GM03348 (cell line): ENCODE measurements at places on chromosomes 11 and 22.

DNA sequence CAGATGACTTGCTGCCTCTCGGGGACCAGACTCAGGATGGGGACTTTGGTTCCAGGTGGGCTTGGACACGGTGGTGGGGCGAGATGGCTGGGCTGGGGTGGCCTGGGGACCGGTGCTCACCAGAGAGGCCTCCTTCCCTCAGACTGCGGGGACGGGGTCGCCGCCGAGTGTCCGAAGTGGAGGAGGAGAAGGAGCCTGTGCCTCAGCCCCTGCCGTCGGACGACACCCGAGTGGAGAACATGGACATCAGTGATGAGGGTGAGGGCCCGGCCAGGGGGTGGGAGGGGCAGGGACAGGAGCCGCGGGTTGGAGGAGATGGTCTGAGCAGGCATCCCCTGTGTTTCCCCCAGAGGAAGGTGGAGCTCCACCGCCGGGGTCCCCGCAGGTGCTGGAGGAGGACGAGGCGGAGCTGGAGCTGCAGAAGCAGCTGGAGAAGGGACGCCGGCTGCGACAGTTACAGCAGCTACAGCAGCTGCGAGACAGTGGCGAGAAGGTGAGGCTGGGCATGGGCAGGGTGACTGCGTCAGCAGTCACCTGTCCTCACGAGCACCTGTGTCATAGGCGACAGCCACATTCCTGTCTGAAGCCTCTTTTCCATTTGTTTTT, 5.9 kb downstream of the SART1 start:
- no peak for DNase-seq

GRCh38 chr11:6012035-6012668, 5.4 kb upstream of the OR56A4 start:
- no peak for DNase-seq

GRCh38 chr22:25564320-25564978, at the start of gene GRK3:
TSS of gene GRK3 (plus strand) at chr22:25564675. CDS start at chr22:25565041, 366 bp downstream.
- DNase-seq, result peak; percentile 33

- no peak for DNase-seq
These were observed 49.1 kb downstream of the BBOX1 start for GRCh38 chr11:27089746-27090145.

- no peak for DNase-seq
These were observed 669.1 kb downstream of the NTM start for GRCh38 chr11:132039521-132039920.

GRCh38 chr11:79487412-79487811, 46.6 kb upstream of the TENM4 start:
- no peak for DNase-seq

DNA sequence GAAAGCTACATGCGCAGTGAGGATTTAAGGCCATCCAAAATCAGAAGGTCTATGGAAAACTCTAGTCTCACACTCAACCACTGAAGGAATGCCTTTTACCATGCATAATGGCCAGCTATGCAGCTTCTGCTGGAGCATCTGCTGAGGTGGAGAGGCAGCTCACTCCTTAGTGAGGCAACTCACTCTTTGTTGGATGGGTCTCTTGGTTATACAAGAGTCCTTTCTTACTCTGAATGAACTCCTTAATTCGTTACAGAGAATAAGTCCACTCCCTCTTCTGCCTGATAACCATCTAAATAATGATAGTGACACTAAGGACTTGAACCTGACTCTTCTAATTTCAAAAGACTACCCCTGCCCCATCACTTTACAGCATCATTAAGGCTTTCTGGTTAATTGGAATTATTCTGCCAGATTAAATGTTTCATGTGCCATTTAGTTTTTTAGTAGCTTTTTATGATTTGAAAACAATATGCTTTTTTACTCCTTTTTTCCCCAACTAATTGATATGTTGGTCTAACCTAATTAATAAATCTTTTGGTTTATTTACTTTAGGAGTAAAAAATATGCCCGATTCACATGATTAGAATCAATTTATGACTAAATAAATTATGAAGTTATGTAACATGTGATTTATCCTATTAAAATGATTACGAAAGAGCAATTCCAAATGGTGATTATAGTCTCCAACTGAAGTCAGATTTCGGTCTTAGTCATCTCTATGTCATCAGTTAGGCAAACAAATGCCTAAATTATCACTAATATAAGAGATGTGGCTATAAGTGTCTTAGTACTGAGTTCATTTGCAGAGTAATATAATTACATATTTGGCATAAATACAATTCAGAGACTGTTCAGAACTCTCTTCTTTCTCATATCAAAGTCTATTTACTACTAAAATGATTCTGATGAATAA, 286.7 kb upstream of the CCDC90B start:
- DNase-seq, result peak; percentile 16

DNA sequence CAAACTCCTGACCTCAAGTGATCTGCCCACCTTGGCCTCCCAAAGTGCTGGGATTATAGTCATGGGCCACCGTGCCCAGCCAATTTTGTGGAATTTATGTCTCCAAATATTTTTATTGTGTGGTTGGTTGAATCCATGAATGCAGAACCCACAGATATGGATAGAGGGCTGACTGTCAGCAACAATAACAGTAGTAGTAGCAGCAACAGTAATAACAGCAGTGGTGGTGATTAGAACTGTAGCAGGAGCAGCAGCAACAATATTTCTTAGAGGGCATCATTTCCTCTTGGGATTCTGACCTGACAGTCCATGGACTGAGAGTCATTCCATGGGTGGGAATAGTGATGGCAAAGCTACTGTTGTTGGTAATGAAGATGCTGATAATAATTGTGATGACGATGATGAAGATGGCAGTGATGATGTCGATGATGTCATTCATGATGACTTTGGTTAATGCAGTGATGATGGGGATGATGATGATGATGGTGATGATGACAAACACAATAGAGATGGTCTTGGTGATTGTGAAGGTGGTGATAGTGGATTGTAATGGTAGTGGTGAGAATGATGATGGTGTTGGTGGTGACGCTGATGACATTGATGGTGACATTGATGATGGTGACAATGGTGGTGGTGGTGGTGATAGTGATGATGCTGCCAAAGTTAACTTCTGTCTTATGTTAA, 13.9 kb upstream of the CD82 start:
- DNase-seq, result no peak

- DNase-seq, result no peak
These were observed 18.6 kb downstream of the TSKU start for GRCh38 chr11:76801736-76802135.

- peak; percentile 81 for DNase-seq
These were observed 40.4 kb upstream of the AKIP1 start for GRCh38 chr11:8870411-8871170.

DNA sequence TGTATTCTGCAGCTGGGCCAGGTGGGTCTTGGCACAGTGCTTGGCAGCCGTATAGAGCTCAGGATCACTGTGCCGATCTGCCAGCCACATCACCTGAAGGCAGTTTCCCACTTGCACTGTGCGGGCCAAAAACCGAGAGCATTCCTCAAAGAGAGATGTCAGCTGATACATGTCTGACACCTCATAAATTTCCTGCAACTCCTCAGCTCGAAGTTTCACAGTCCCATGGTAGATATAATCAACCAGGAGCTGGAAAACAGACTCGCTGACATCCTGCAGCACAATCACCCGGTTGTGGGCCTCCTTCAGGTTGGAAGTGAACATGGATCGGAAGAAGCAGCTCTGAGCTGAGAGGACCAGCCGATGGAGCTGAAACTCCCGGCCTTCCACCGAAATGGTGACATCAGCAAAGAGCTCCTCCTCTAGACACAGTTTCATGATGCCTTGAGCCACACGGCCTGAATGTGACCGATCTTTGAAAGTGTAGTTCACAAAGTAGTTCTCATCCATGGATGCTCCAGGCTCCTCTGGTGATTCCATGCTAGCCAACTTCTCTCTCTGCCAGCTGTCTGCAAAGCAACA, 1.2 kb downstream of the KBTBD4 start:
- DNase-seq, result no peak

DNA sequence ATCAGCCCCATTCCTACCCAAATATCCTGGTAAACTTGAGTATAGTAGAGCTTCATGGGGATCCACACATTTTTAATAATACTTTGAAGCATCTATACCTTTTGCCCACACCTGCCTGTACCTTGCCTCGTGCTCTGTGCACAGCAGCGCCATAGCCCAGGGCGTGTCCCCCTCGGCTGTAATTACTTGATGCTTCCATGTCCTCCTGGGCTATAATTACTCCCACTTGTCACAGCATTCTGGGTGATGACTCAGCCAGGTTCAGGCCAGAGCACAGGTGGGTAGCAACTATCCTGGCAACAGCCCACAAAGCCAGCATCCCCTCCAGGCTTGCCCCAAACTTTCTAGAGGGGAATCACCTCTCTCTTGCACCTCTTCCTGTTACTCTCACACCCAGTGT, 23.7 kb upstream of the SLC36A4 start:
- no peak for DNase-seq
